ENCODE measurements at places on chromosomes 7 and 10.
A peak's percentile ranks its signal among the peaks of the same experiment; 100 is the strongest.

DNA sequence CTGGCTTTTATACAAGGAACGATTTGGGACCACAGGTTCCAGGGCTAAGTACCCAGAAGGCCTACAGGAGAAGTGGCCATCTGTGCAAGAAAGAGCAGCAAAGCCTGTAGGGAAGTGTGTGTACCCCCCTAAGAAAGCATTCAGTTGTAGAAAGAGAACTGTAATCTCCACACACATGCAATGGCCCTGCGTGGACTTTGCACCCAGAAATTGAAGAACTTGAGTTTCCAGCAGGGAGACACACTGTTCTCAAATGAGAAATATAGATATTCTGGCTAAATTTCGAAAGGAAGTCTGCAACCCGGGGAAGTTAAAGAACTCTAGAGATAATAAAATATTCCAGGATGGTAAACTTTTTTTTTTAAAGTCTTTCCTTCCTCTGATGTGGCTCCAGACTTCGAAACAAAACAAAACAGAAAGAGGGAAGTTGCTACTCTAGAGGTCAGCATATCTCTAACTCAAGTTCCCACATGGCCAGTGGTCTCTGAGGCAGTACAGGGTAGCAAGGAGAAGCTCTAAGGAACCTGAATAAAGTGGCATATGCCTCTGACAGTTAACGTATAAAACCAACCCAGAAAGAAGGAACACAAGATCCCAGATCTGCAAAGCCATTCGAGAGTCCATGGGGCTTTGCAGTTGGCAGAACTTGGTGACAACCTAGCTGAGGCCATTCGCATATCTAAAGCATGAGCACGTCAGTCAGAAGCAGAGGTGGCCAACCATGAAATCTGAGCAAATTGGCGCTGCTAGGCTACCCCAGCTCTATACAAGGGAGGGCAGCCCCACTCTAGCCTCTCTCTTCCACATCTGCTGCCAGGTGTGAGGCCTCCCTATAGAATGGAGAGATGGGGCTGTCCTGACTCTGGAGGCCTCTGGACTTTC, 56.6 kb downstream of the ELMO1 start:
- no peak for DNase-seq

- no peak for DNase-seq
Observed at GRCh38 chr7:104366390-104366789, 38.0 kb downstream of the LHFPL3 start.

GRCh38 chr10:123157210-123157609, 3.0 kb downstream of the BUB3 start:
- DNase-seq: no peak

DNA sequence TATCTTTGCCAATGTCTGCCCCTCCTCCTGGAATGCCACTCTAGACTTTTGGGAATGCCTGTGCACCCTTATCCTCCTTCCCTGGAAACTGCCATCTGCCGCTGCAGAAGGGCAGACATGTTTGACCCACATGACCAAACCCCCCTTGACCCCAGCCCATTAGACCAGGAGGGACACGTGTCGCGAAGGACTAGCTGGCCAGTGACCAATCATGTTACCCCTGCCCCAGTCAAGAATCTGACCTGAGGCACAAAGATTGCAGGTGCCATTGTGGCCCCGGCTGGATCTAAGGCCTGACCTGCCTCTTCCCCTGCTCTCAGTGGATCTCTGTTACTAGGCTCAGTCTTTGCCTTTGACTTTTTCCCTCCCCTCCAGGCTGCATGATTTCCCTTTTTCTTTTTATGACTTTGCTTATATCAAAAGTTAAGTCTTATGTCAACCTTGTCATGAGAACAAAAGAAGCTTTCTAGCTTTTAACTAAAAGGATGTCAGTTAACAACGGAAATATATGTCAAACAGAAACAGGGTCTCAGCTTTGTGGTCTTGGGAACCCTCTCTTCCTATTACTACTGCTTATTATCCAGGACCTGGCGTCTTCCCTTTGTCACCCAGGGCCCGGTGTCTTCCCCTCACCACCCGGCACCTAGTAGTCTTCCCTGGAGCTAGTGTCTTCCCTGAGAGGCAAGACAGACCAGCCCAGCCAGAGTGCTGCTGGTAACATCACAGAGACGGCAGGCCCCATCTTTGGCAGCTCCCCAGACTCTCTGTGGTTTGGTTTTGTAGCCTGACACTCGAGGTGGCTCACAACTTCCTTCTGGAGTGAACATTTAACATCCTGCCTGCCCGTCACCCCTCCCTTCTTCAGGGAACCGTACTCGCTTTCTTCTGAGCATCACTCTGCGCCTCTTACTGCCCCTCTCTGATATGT, 24.4 kb upstream of the PPIF start:
- DNase-seq: peak; percentile 78

DNA sequence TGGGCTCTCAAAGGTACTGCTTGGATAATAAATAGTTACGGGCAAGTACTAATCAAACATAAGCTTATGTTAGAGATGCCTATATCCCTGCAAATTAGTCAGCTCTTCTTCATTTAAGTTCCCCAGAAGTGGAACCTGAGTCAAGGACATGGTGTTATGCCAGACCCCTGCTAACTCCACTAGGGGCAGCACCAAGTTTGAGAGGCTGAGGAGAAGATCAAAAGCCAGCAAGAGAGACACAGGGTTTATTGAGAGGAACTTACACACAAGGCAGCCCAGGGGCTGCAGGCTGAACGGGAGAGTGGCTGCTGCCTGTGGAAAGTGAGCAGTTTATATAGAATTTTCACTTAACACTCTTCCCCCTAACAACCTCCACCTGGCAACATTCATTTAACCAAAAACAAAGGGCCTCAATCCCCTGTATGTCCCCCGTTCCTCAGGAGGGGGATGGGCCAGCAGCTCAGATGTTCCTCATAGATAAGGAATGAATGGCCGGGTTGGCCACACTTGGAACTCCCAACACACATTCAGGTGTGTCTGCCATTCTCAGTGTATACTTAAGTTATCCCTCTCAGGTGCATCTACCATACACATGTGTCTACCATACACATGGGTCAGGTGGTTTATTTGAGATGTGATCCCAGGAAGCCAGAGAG, 62.6 kb upstream of the GHITM start:
- no peak for DNase-seq

DNA sequence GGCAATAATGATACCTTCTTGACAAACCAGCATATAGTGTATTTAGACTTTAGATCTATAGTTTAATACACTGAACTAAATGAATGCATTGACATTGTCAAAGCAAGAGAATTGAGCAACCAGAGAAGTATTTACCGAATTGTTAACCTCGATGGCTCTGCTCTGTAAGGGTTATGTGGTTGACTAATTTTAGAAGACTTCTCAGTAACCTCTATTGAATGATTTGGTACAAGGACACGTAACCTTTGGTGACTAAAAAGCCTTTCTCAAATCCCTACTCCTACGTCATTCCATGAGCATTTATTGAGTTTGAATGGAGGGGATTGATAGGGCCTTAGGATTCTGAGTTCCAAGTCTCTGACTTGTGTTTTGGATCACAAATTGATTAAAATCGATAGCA, 67.6 kb downstream of the MDFIC start:
- no peak for DNase-seq

DNA sequence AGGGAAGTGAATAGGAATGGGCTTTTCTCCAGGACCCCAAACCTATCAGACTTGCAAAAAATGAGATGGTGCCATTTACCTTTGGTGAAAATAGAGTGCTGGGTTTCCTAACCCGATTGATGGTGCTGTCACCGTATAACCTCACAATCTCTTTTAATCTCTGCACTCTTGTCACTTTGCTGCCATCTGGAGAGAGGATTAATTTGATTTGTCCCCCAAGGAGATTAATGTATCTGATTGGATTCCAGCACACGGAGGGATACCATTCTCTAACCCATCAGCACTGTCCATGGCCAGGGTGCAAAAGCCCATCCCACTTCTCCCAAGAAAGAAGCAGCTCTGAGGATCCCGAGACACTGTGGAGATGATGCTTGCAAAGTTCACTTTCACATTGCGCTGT, 86.3 kb upstream of the NFE2L3 start:
- DNase-seq: no peak

All from activated CD8-positive, alpha-beta memory T cell treated with anti-CD3 and anti-CD28 coated beads, Interleukin-2, amount 50 U/mL, for 4 hours (primary cell).